Esophagus squamous epithelium (tissue), 5 donors: ENCODE measurements at places on chromosomes 12 and 14.

DNA sequence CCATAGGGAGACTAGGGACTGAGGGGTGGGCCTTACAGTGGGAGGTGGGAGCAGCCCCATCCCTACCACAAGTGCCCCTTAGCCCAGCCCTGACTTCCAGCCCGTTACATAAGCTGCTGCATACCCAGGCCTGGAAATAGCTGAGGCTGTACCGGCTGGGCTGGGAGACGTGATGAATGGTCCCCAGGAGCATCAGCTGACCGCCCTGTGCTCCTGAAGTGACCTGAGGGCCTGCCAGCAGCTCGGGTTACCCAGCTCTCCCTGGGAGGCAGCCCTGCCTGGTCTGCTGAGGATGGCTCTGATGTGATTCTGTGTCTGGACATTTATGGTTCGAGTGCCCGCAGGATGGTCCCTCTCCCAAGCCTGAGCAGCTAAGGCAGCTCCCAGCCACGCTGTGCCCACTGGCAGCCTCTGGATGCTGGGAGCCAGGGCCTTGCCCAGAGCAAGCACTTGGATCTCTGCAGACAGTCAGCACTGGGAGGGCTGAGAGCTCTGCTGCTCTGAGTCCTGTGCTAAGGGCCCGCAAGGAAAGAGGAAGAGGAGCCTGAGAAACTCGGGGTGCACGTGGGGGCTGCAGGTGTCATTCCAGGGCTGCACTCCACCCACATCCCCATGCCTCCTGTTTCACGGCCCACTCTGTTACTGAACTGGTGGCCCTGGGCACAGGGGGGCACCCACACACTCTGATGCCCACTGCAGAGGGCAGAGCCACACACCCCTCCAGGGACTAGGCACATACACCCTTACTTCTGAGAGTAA lies 20.5 kb downstream of the TAMALIN start:
- no peak for DNase-seq

DNA sequence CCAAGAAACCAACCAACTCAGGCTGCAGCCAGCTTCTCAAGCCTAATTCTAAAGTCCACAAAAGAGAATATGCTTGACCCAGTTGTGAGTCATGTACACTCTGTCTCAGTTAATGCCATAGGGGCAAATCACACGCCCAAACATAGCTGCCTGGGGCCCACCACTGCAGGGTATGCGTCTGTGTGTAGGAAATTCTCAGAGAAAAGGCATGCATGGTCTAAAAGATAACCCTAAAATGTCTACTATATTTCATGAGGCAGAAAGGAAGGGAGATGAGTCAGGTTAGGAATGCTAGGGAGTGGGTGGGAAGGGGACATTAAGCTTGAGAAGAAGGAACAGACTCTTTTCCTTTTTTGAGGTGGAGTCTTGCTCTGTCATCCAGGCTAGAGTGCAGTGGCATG lies 22.3 kb upstream of the SPTLC2 start:
- no peak for DNase-seq

DNA sequence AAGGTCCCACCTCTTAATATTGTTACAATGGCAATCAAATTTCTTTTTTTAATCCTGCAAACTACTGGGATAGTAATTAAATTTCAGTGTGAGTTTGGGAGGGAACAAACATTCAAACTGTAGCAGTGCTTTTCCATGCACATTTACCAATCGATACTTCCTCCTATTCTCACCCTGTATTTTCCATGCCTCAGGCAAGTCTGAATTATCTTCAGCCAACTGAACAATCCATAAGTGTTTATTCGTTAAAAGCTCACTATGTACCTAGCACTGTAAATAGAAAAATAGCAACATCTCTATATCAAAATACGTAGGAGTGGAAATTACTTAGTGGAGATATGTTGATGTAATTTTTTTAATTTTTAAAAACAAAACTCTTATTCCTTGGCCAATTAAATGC lies 43.5 kb downstream of the CCDC177 start:
- DNase-seq: no peak

- no peak for DNase-seq
Observed at GRCh38 chr12:106964526-106964925, 8.8 kb downstream of the TMEM263 start.

GRCh38 chr14:81565441-81566290 lies 32.0 kb upstream of the SEL1L start:
- no peak for DNase-seq
